Lower lobe of right lung (tissue), 2 donors: ENCODE measurements at places on chromosomes 7 and 10. TPM values are rescaled to one million over a fixed set of nuclear protein-coding genes. Genes with fewer than 3 reads are reported as not detected.

C10orf67 gene
- 1.2 TPM for total RNA-seq

BTBD16 gene
- 0.62 TPM for total RNA-seq

PAX4 gene
- total RNA-seq, result not detected

RBM17 gene
- 90.8 TPM for total RNA-seq

PNLIPRP2 gene
- total RNA-seq, result not detected

NUPR2 gene
- not detected for total RNA-seq

XRCC2 gene
- total RNA-seq, result 0.86 TPM

TAS2R41 gene
- total RNA-seq, result not detected

PAPOLB gene
- total RNA-seq, result 0.24 TPM

TCERG1L gene
- not detected for total RNA-seq
